ENCODE measurements at places on chromosomes 11 and 22. TPM values are rescaled to one million over a fixed set of nuclear protein-coding genes. Genes with fewer than 3 reads are reported as not detected.

DNA sequence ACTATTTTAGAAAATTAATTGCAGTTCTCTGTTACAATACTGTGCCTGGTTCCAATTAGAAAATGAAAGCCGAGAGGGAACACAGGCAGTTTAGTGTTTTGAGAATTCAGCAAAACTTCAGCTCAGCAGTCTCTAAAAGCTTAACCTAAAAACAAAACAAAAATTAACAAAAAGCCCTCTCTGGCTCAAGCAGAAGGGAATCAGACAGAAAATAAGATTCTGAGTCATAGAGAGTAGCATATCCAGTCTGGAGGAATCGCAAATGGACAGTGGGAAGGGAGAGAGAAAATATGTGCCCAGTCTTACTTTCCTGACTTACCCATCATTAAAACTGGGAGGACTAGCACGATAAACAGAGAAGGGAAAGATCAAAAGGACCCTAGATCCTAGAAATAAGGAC, 38.1 kb upstream of the CHRM4 start:
- no peak for DNase-seq
- peaks cover 15% of the 10 kb centered on the region for H3K4me1 ChIP-seq
- no peak overlapping the region for H3K4me3 ChIP-seq
- no peaks in the 10 kb centered on the region for H3K36me3 ChIP-seq

DNA sequence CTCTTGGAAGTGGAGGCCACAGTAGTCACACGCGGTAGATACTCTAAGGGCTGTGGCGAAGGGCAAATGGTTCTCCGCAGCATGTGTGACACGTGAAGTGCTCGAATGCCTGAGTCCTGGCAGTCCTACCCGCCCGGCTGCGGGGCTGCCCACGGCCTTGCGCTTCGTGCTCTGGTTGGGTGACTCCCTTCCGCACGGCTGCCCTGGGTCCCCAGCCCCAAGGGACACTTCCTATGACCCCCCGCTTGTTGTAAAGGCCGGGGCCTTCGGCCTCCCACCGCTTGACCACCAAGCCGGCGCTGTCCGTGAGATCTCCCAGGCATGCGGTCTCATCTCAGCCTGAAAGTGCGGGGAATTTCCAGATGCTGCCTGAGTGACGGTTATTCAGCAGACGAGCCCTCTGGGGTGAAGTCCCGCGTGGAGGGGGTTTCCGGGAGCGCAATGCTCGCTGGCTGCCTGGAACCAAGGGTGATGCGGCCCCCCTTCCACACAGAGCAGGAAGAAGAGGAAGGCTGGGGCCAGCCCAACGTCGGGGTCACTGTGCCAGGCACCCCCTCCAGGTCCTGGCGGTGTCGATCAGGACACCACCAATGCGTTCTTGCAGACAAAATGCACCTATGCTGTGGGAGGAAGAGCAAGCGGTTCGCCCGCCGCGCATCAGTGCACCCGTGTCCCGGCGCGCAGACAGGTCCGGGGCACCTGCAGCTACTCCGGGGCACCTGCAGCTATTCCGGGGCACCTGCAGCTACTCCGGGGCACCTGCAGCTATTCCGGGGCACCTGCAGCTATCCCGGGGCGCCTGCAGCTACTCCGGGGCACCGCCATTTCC, 171.2 kb downstream of the OPCML start:
- no peak overlapping the region for H3K4me3 ChIP-seq
- no peak for DNase-seq
- no peaks in the 10 kb centered on the region for H3K36me3 ChIP-seq

DNA sequence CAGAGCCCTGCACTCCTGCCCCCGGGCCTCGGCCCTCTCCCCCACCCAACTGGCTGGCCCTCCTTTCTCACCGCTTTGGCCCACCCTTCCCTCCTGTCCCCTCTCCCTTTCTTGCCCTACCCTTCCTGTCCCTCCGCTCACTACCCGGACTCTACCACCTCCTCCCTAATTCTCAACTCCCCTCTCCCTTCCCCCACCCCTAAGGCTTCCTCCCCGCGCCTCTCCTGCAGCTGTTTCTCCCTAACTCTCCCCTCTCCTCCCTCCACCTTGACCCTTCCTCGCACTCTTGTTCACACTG, 421 bp downstream of the SLC15A3 start:
- peaks cover 30% of the 10 kb centered on the region for H3K27me3 ChIP-seq
- H3K36me3 ChIP-seq, result no peaks in the 10 kb centered on the region
- H3K4me1 ChIP-seq, result peaks cover 29% of the 10 kb centered on the region
- DNase-seq, result peak; percentile 72
- H3K4me3 ChIP-seq, result peak overlapping the region; percentile 68

- H3K36me3 ChIP-seq, result peaks cover 6% of the 10 kb centered on the region
- H3K27me3 ChIP-seq, result no peaks in the 10 kb centered on the region
- no peak overlapping the region for H3K27ac ChIP-seq
- no peak for DNase-seq
- no peak overlapping the region for H3K4me3 ChIP-seq
- H3K4me1 ChIP-seq, result no peaks in the 10 kb centered on the region
Observed at GRCh38 chr11:125987066-125987641, 41.3 kb downstream of the VSIG10L2 start.

DNA sequence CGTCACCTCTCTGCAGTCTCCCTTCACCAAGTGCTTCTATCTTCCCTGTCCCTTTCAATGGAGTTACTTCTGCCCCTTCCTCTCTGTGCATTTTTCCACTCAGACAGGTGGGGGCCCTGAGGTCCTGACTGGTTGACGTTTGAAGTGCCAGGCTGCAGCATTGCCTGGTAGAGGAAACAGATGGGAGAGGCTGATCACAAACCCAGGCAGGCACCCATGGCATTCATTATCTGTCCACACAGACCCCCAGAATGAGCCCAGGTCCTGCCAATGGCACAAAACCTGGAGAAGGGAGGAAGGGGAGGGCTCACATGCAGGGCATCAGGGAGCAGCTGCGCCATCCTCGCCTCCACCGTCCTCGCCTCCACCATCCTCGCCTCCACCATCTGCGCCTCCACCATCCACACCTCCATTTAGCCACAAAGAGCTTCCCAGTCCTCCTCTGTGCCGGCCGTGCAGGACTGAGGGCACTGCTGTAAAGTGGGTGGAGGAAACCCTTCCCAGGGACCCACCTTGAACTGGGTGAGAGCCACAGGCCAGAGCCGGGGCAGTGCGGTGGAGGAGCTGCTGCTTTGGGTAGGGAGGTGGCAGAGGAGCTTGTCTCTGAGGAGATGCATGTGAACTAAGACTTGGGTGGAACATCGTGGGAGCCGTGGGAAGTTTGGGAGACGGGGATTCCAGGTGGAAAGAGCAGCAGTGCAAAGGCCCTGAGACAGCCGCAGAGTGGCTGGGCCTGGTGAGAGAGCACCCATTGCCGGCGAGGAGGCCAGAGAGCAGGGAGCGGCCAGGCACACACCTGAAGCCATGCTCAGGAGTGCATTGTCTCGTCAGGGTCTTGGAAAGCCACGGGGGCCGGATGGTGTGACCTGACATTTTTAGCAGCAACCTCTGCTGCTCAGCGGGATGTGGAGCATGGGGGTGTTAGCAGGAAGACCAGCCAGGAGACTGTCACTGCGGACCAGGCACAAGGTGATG, 145.1 kb downstream of the TBC1D22A start:
- no peak overlapping the region for H3K4me3 ChIP-seq
- H3K4me1 ChIP-seq, result no peaks in the 10 kb centered on the region
- no peaks in the 10 kb centered on the region for H3K27me3 ChIP-seq
- H3K27ac ChIP-seq, result no peak overlapping the region

GRCh38 chr11:66694732-66695207, 17.1 kb upstream of the RBM4B start:
- H3K27me3 ChIP-seq, result no peaks in the 10 kb centered on the region
- peak; percentile 99 for DNase-seq
- no peaks in the 10 kb centered on the region for H3K36me3 ChIP-seq
- no peak overlapping the region for H3K4me3 ChIP-seq
- no peak overlapping the region for H3K27ac ChIP-seq

Gene TMPRSS13
- total RNA-seq, result 0.08 TPM

Gene ADORA2A
- 13.5 TPM for total RNA-seq

Gene NCAM1
- 1.6 TPM for total RNA-seq

Gene ZNF74
- total RNA-seq, result 94.0 TPM

Gene MMP7
- total RNA-seq, result not detected

Gene ELFN2
- 0.62 TPM for total RNA-seq
